NCI-H1105 treated with DMSO at 0.1 percent for 48 hours (cell line): ENCODE measurements at places on chromosomes 5 and 9.

DNA sequence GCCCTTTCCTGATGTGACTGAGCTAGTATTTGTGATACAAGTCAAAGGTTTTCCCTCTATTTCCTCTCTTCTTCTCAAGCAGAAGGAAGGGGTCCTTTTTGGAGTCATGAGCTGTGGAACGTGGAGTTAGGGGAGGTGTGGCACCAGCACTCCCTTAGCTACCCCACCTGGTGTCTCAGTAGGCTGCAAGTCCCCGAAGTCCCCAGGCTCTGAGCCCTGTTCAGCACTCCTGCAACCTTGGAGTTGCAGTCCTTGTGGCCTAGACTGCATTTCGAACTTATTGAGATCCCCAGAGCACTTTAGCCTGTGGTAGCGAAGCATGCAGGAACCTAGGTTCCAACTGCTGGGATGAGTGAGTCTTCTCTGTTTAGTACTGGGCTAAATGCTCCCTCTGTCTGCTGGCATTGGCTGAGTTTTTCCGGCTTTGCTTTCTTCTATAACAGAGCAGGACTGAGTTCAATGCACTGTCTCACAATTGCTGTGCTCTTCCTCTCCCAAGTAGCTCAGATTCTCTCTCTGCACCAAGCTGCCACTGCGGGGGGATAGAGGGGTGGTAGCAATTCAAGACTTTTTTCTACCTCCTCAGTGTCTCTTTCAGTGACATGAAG lies 600.7 kb upstream of the CDH9 start:
- no peak for DNase-seq

DNA sequence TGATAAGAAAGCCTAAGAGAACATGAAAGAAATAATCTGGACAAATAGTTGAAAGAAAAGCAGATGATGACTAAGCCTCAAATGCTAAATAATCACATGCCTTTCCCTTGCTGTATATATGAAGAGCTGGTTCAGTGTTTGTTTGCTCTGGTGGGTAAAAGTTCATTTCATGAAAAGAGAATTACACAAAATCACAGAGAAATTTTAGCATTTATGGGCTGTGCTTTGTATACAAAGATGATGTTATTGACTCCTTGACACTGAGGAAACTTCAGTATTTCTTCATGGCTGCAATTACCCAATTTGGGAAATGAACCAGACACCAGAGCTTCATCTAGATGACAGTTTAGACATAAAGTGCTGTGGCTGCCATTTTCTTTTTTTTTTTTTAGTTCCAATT lies 527.2 kb downstream of the NR2F1-AS1 start:
- DNase-seq = no peak

DNA sequence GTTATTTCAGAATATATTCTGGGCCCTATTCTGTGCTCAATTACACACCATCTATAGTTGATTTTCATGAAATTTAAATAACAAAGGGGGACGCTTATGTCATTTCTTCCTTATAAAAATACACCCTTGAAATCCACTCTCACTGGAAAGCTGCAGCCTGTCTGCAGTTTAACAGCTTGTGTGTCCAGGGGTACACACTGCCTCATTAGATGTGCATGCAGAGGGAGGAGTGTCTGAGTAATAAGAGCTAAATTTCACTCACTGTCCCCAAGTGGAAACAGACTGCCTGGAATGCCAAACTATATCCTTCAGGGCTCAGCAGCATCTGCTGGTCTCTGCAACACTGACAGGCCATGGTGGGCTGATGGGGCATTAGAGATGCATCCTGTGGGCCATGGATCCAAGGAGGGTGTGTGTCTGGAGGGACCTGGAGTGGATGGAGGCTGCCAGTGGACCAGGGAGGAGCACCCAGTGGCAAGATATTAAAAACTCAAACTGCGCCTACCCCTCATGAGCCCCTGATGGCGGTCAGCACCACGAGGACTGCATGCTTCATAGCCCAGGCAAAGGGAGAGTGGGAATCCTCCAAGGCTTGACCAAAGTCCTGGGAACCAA lies 15.8 kb upstream of the TIFAB start:
- no peak for DNase-seq

DNA sequence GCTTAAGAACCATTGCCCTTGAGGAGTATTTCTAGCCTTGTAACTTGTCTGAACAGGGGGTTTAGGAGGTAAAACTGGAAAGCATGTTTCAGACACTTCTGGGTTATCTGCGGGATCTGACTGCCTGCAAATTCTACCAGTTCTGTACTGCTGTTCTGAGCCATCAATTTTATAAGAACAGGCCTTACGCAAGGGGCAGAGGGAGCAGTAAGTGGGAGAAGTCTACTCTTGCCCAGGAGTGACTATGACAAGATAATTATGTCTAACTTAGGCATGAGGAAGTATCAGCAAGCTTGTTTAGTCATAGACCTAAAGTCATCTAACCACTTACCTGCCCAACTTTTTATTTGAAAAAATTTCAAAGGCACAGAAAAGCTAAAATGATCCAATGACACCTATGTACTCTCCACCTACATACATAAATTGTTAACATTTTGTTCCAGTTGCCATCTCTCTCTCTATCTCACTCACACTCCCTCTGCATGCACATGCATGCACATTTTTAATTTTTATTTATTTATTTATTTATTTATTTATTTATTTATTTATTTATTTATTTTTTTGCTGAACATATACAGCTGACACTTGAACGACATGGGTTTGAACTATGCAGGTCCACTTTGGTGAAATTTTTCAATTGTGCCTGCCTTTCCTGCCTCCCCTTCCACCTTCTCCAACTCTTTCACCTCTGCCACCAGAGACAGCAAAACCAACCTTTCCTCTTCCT lies 18.4 kb upstream of the DEPDC1B start:
- no peak for DNase-seq

- no peak for DNase-seq
Observed at GRCh38 chr5:56663523-56663922, 151.8 kb upstream of the MAP3K1 start.

DNA sequence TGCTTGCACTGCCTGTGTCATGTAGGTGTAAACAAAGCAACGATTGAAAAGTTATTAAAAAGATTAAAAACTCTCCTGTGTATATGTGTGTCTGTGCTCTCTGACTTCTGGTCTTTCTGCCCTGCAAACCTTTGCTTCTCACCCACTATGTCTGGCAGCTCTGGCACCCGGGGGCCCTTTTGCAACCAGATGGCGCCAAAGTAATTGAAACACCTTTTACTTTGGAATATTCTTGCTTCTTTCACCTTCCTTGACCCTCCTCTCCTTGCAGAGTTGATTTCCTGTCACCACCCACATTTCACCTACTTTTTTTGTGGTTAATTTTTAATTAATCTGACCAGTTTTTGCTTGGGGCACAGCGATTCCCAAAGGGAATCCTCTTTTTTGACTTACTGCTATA lies 275.5 kb downstream of the ARHGEF28 start:
- DNase-seq = no peak

DNA sequence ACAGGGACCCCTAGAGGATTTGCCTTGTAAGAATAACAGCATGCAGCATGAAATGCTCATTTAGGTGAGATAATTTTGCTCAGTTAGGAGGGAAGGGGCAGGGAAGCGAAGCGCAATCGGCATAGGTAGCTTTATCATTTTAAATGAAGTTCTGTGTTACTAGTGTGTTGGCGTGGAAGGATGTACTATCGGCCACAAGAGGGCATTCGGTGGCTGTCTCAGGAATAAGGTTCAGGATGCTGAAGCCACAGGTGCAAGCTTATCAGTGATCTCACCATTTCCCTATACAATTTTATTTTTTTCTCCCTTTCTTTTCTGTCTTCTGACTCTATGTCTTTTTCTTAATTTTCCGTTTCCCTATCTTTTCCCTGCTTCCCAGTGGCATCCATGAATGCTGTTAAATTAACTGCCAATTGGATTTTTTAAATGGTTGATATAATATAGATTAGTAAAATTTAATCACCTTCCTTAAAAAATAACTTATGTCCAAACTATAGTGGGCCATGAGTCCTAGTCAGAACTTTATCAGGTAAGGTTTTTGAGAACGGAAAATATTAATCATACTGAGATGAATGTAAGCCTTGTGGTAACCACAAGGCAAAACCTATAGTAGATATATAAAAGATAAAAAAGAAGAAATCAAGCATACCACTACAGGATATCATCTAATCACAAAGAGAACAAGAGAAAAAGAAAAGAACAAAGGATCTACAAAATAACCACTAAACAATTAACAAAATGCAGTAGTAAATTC lies 1.2 kb upstream of the INSL6 start:
- DNase-seq = peak; percentile 72

- peak; percentile 68 for DNase-seq
Observed at GRCh38 chr9:36328798-36329411, 70.7 kb upstream of the GNE start.

GRCh38 chr5:96588539-96588938 lies 73.6 kb upstream of the CAST start:
- no peak for DNase-seq

GRCh38 chr5:74183041-74183440 lies 457.5 kb downstream of the ENC1 start:
- DNase-seq = no peak

DNA sequence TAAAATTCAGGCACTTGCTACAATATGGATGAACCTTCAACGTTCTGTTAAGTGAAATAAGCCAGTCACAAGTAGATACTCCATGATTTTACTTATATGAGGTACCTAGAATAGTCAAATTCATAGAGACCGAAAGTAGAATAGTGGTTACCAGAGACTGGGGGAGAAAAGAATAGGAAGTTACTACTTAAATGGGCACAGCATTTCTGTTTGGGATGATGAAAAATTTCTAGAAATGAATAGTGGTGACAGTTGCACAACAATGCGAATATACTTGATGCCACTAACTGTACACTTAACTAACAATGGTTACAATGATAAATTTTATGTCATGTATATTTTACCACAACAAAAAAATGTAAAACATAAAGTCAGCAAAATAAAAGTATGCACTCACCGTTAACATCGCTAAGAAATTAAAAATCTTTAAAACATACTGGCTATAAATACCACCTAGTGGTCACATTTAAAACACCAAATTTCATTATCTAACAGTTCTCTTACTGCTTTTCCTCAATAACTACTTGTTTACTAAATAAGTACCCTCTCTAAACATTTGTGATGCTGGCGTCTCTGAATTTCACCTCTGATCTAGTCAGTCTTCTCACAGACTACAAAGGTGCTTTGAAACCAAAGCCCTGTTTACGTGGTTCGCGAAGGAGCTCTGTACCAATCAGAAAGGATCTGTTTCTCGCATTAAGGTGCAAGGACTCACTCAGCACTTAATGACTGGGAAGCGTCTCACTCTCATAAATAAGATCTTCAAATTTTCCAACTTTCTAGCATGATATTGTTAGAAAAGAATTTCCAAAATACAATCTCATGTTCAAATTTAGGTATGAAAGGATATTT lies 22.7 kb downstream of the KIF3A start:
- DNase-seq = no peak

- peak; percentile 50 for DNase-seq
Observed at GRCh38 chr9:82406456-82407085, 418.0 kb downstream of the SPATA31D1 start.

DNA sequence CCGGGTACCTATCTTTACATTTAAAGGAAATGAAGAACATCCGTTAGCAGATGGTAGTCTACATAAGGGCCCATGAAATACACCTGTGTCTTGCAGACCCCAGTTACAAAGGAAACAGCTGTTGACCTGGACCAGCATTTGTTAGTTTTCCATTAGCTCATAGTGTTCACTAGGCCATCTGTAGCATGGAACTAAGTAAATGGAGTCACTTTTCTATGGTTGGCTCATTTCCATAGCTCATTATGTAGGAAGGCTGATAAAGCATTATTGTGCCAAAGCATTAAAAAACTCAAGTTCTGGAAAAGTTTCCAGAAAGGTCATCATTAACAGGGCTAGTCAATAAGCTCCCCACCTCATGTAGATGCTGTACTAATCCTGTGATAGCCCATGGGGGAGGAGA lies 62.1 kb downstream of the PCSK1 start:
- DNase-seq = peak; percentile 40

DNA sequence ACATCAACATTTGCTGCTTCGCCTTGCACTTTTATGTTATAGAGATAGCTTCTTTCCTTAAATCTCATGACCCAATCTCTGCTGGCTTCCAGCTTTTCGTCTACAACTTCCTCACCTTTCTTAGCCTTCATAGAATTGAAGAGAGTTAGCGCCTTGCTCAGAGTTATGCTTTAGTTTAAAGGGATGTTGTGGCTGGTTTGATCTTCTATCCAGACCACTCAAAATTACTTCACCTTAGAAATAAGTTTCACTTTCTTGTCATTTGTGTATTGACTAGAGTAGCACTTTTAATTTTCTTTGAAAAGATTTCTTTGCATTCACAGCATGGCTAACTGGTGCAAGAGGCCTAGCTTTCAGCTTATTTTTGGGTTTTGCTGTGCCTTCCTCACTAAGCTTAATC lies 414.2 kb downstream of the ZNF608 start:
- DNase-seq = no peak

- no peak for DNase-seq
Observed at GRCh38 chr9:108724652-108725051, 131.1 kb downstream of the ACTL7B start.

- DNase-seq = no peak
Observed at GRCh38 chr5:172055996-172056395, 49.6 kb upstream of the FBXW11 start.

GRCh38 chr5:155282503-155283107 lies 269.1 kb downstream of the KIF4B start:
- DNase-seq = no peak

DNA sequence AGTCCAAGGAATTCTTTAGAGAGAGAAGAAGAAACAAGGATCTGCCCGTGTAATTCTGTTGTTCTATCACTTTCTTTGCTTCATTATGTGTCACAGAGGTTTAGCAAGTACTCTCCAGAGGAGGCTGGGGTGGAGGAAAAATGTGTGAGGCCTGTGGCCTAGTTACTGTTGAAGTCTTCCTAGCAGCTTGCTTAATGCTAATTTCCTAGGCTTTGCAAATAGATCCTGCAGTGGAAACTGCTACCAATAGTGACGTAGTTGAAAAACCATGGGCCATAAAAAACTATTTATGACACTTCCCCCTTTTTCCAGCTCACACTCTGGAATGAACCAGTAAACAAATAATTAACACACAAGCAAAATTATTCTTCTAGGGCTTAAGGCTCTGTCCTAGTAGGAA lies 27.0 kb upstream of the C9orf72 start:
- no peak for DNase-seq

DNA sequence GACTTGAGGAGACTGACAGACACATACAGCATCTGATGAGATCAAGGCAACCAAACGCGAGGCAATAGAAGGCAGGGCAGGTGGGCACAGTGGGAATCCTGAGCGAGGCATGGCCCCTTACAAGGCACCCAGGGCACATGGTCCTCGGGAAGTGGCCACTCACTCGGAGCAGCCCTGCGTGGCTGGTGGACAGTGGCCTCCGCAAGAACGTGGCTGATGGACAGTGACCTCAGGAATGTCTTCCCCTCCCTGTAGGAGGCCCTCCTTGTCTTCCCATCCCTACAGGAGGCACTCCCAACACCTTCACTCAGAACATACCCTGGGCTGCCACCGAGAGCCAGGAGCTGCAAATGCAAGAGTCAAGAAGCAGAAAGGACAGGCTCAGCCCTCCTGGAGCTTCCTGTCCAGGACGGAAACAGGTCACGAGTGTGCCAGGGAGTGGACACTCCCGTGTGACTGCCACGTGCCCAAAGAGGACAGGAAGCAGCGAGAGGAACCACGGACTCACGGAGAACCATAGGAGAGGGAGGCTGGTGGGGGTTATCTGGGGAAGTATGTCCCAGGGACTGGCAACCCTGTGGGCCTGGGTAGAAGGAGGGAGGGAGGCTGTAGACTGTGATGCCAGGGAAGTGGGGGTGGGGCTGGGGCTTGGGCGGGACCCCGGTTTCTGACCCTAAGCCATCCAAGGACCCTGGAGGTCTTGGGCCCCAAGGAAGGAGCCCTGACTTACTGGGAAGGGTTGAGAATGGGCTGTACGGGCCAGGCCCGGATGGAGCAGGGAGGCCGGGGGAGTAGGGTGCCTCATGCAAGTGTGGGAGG lies 321.9 kb upstream of the IRX4 start:
- no peak for DNase-seq
